Esophagus mucosa (tissue), 1 donor: ENCODE measurements at places on chromosomes 5 and 9. TPM values are rescaled to one million over a fixed set of nuclear protein-coding genes. Genes with fewer than 3 reads are reported as not detected.

GRCh38 chr5:56838409-56839039 is 23.2 kb downstream of the MAP3K1 start:
- ATAC-seq = peak; percentile 60

Gene AGXT2
- total RNA-seq = not detected

- no peak for ATAC-seq
Observed at GRCh38 chr9:118624608-118625007, 744.6 kb downstream of the BRINP1 start.

DNA sequence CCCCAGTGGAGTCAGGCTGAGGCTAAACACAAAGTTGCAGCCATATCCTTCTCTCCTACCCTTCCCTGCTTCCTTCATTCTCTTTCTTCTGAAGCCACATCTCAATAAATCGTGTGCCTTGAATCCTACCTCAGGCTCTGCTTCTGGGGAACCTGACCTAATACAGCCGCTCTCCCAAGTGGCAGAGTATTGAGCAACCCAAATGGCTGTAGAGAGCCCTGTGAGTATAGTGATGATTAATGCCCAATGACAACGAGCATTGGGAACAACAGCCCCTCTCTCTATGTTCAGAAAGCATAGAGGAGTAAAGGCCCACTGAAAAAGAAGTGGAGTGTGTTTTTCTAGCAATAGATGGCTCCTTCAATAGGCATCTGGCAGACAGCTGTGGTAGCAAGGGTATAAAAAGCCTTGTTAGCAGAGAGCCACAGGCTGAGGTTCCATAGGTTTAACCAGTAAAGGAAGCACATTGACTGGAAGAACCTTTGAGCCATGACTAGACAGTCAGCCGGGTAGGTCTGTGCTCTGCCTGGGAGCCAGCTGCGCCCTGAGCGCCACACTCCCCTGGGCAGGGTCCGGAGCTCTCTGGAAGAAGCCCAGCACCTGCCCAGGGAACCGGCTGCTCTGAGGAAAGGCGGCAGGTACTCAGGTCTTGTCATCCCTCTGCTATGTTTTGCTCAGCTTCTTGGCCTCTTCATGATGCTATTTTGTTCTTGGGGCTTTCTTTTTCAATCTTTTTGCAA is 22.6 kb upstream of the HSPA9 start:
- ATAC-seq = no peak

- ATAC-seq = no peak
Observed at GRCh38 chr9:76646249-76646648, 118.0 kb upstream of the PCA3 start.

Gene TMEM38B
- total RNA-seq = 4.1 TPM
